Posterior vena cava (tissue), 2 donors: ENCODE measurements at places on chromosomes 6 and 20.
A peak's percentile ranks its signal among the peaks of the same experiment; 100 is the strongest.

DNA sequence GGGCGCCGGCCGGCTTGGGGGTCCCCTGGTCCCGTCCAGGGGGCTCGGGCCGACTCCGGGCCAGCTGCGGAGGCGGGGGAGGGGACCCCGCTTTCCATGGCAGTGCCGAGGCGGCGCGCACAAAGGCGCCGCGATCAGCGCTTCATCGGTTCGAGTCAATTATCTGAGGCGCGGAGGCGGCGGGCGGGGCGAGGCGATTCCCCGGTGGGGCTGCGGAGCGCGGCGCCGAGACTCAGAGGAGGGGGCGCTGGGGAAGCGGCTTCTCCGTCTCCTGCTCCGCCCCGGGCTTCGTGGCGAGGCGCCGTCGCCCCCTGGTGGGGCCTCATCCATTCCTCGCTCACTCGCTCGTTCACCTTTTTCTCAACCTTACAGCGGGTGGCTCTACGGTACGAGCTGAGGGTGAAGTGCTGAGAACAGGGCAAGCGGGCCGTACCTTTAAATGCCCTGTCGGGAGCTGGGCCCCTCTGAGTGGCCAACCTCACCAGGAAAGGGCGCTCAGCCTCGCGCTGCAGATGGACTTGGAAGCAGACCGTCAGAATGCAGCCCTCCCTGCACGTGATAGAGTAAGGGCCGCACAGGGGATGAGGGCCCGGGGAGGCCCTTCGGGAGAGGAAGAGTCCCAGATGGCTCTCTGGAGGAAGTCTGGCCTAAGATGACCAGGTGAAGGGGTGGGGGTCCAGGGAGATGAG is 39.9 kb downstream of the SLC52A3 start:
- peak; percentile 81 for DNase-seq

GRCh38 chr20:40535816-40536215 is 153.2 kb downstream of the MAFB start:
- DNase-seq = no peak

DNA sequence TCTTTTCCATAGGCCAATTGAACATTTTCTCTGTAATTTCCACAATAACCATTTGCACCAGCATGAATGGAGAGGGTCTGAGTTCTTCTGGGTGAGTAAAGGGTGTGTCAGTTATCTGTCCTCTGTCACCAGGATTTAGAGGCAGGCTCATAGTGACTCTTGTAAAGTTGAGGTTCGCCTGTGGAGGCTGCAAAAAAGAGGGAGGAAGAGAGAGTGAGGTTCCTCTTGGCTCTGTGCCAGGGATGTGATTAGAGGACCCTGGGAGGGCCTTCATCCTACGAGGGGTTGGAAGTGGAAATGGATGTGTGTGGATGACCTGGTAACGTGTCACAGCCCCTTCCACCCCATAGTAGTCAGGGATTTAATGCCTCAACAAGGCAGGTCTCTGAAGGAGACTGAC is 242.0 kb downstream of the ESR1 start:
- DNase-seq = no peak

GRCh38 chr6:11634948-11635347 is 97.4 kb downstream of the TMEM170B start:
- DNase-seq = no peak

DNA sequence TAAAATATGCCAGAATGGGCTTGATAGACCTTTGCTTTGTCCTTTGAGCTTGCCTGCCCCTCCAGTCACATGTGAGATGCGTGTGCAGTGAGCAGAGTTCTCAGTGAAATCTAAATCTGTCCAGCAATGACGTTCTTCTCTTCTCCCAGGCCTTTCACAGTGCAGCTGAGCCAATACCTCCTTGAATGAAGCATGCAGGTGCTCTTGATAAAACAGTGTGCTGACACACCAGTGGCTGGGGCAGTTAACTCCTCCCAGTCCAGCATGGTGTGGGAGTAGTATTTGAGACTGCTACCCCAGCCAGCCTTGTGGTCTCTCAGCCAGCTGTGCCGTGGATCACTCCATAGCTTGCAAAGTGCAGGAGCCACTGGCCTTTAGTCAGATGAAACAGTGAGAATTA is 240.5 kb downstream of the FARS2 start:
- DNase-seq = no peak

DNA sequence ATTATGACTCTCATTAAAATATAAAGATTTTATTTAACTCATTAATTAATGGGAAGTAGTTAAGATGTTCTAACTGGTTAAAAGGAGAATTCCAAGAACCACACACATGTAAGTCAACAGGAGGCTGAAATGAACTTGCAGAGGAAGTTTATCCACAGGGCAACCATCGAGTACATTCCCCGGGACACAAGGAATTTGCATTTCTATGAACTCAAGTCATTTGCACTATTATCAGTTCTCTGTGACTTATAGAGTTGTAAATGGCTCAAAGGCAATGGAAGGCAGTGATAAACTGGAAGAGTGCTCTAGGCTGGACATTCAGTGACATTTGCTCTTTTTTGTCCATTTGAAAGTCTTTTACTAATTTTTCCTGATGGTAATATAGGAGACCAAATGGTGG is 97.4 kb downstream of the SNX5 start:
- no peak for DNase-seq

DNA sequence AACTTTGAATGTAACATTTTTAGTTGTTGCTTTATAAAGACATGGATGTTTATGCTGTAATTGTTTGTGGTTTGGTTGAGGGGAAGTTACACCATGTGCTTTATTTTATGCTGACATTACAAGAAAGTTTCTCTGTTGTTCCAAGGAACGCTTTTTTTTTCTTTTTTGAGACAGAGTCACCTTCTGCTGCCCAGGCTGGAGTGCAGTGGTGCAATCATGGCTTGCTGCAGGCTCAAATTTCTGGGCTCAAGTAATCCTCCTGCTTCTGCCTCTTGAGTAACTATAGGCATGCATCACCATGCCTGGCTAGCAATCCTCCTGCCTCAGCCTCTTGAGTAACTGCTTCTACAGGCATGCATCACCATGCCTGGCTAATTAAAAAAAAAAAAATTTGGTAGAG is 21.0 kb upstream of the IFNGR1 start:
- DNase-seq = peak; percentile 91

- DNase-seq = no peak
Measured at GRCh38 chr6:8108031-8108660, 5.8 kb upstream of the EEF1E1 start.

GRCh38 chr6:46530896-46531295 is 39.6 kb upstream of the RCAN2 start:
- DNase-seq = no peak

GRCh38 chr20:15616626-15617025 is 956.6 kb downstream of the KIF16B start:
- DNase-seq = no peak

DNA sequence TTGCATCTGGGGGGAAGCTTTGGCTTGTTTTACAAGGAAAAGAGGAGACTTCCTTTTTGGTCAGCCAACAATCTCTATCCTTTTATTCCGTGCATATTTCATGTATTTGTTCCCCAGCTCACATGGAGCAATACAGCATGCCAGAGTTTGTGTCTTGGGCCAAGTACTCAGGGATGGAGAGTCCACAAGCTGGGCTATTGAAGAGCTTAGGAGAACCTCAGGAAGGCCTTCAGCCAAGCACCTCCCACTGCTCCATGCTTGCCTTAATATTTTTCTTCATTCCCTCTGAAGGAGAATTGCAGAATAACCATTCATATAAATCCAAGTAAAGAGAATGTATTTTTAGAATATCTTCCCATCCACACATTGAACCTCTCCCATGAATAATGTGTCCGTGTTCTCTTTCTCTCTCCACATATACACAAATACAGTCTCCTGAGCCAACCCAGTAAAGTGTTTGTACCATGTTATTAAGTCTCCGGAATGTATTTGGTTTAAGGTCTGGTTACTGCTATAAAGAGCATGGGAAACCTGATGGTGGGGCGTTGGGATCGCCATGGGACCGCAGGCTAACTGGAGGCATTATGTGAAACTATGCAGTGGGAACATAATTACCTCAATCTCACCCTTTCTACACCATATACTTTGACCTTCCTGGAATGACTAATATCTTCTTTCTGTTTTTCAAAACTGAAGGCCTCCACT is 3.0 kb downstream of the LAMA4 start:
- DNase-seq = no peak

DNA sequence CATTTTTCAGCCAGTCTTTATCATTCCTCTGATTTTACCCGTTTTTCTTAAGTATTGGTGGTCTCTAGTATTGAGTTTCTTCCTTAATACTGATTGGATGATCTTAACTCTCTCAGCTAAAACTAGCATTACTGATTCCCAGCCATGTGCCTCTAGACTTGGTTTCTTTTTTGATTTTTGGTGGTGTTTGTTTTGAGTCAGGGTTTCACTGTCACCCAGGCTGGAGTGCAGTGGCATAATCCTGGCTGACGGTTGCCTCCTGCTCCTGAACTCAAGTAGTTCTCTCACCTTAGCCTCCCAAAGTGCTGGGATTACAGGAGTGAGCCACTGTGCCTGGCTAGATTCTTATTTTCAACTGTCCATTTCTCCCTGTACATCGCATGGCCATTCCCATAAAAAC is 24.9 kb downstream of the DPPA5 start:
- no peak for DNase-seq

DNA sequence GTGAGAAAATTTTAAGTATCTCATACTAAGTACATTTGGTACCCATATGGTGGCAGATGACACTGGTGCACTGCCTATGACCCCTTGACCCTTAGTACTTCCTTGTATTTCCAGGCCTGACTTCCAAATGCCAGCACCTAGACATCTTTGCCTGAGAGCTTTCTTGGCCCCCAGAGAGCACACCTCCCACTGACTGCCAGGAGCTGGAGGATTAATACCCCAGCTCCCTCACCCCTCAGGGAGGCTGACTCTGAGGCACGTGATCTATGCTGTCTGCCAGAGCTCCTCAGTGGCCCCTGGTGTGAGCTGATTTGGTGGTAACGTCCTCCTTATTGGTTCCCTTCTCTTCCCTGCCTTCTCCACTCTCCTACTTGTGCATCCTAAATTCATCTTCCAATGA is 38.0 kb downstream of the BFSP1 start:
- peak; percentile 28 for DNase-seq

GRCh38 chr6:37485291-37485702 is 14.4 kb downstream of the CCDC167 start:
- DNase-seq = no peak

GRCh38 chr6:96844530-96844929 is 7.3 kb upstream of the GPR63 start:
- no peak for DNase-seq

GRCh38 chr6:42279144-42279781 is 61.6 kb upstream of the MRPS10 start:
- DNase-seq = peak; percentile 82

- DNase-seq = no peak
Measured at GRCh38 chr20:47278907-47279348, 77.6 kb downstream of the ZMYND8 start.

- no peak for DNase-seq
Measured at GRCh38 chr20:51678026-51678697, 90.0 kb downstream of the ATP9A start.

DNA sequence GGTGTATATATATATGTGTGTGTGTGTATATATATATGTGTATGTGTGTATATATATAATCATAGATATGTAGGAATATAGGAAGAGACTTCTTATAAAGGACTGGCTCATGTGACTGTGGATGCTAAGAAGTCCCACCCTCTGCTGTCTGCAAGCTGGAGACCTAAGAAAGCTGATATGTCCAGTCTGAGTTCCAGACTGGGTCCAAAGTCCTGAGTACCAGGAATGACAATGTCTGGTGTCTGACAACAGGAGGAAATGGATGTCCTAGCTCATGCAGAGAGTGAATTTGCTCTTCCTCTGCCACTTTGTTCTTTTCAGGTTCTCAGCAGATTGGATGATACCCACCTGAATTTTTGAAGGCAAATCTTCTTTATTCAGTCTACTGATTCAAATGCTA is 7.1 kb downstream of the ALDH5A1 start:
- no peak for DNase-seq

DNA sequence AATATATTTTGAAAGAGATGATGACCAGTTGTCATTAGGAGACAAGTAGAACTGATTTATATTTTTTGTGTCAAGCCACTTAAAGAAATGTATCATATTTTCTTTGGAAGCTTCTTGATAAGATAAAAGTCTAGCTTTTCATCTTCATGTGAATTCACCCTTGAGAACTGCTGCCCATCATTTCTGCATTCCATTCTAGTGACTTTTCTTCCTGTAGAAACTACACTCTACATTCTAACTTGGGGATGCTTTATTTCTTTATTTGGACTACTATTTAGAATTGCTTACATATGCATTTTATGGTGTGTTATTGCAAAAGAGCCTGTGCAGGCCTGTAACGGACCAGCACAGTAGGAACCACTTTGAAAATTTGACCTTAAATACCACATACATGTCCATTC is 335.0 kb upstream of the KCNQ5 start:
- DNase-seq = no peak
